Hypothalamus (tissue), 51 donors: ENCODE measurements at places on chromosomes 2 and 18.

DNA sequence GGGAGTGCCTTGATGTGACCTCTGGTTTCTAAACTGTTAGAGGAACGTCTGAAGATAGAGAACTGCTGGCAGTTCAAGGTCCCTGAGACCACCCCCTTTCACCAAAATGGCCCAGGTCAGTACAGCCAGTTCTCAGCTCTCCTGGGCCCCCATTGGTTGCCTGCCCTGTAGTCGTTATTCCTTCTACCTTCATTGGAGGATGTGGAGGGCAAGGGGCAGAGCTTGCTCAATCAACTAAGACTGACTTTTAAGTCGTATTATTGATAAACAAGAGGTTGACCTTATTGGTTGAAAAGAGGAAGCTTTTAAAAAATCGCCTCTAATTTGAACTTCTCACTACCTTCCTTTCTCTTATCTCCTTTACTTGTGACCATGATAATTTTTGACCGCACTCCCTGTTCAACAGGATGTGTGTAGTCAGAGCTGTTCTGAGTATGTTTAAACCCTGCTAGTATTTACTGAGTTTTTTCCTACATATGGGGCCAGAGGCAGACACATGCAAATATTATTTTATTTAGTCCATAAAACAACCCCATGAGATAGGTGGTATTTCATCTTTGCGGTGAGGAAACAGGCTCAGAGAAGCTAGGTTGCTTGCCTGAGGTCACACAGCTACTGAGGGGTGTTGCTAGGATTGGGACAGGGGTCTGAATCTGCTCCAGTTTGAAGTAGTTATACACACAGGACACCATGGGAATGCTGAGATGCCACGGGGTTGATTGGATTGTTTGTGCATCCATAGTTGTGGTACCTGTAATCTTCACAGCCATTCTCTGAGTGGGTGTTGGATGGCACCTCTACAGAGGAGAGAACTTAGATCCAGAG lies 65.9 kb downstream of the TMEM247 start:
- no peak for DNase-seq

DNA sequence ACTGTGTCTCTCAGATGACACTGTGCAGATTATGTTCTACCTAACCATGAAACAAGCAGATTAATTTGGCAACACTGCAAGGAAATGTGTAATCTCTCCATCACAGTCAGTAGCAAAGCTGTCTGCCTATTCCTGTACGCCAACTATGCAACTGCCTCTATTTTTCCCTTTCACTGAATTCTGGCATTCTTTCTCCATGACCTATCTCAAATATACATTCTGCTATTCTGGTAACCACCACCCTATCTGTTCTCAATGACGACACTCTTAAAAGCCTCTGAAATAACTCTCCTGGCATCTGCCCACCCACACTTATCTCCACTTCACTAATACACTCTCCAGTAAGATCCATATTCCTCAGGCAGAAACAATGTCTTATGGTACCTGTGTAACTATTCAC lies 78.7 kb downstream of the ABCA12 start:
- DNase-seq = no peak

GRCh38 chr18:22324191-22325131 lies 93.3 kb downstream of the CTAGE1 start:
- DNase-seq = no peak

DNA sequence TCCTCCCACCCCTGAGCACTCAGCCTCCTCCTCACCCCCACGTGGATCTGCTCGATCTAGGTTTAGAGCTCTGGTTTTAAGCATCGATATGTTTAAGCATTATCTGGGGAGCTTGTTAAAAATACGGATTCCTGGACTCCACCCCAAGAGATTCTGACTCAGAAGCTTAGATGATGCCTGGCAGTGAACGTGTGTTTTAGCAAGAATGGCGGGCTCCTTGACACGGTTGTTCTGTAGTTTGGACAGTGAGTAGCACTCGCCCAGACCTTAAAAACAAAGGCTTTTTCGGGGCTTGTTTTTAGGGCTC lies 47.3 kb downstream of the LDLRAD4 start:
- no peak for DNase-seq

- DNase-seq = no peak
Observed at GRCh38 chr2:8242739-8243138, 439.1 kb upstream of the ID2 start.

GRCh38 chr18:48949050-48949605 lies 1.6 kb downstream of the SMAD7 start:
- DNase-seq = no peak

- DNase-seq = no peak
Observed at GRCh38 chr2:94874277-94874997, 3.2 kb downstream of the TEKT4 start.

GRCh38 chr2:170030040-170030439 lies 147.9 kb upstream of the MYO3B start:
- DNase-seq = no peak

DNA sequence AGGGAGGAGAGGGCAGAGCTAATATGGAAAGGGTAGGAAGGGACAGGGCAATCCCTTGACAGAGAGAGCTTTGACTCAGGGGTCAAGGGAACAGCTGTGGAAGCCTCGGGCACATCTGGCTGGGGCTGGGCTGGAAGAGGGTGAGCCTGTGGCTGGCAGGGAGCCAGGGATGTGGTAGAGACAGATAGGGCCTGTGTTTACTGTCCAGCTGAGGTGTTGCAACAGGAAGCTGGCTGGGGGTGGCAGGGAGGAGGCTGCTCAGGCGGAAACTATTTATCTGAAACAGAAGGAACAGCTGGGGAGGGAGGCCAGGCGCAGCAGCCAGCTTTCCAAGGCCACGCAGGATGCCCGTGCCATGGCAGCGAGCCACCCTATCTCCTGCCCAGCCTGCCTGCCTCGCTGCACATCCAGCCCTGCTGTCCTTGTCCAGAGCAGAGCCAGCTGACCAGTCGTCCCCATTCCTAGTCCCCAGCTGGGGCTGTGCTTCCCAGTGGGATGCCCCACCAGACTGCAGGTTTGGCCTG lies 264.7 kb downstream of the CYP26B1 start:
- DNase-seq = peak; percentile 44

GRCh38 chr18:76521417-76522121 lies 26.5 kb upstream of the ZNF516 start:
- DNase-seq = no peak

GRCh38 chr2:154125891-154126290 lies 254.2 kb downstream of the GALNT13 start:
- DNase-seq = no peak

DNA sequence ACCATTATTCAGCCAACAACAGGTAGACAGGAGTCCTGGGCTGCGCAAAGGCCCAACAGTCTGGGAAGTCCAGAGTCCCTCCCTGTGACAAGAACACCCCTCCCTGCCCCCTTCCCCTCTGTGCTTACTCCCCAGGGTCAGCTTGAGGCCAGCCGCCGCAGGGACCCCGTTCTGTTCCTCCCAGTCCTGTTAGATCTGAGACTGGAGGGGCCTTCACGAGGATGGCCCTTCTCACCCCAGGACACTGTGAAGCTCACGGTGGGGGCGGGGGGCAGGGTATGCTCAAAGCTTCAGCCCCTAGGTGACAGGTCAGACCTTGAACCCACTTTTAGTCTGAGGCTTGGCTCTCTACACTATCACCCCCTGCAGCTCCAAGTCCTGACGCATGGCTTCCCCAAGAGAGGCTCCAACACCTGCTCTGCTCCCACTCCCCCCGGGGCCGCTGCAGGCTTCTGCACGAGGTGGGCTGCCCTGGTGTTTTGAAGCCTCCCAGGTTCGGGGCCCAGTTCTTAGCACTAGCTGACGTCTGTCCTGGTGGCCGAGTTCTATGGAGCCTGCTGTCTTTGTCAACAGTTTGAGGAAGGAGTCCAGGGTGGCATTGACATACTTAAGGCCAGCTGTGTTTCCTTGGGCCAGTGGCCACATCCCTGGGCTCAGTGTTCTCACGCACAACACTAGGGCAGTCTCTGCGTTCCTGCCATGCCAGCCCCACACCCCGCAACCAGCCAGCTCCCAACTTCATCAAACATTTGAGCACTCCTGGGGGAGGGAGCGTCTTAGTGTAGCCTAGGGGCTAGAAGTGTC lies 37.2 kb upstream of the HPCAL1 start:
- no peak for DNase-seq

GRCh38 chr2:232846055-232846454 lies 24.0 kb upstream of the SNORC start:
- DNase-seq = no peak

DNA sequence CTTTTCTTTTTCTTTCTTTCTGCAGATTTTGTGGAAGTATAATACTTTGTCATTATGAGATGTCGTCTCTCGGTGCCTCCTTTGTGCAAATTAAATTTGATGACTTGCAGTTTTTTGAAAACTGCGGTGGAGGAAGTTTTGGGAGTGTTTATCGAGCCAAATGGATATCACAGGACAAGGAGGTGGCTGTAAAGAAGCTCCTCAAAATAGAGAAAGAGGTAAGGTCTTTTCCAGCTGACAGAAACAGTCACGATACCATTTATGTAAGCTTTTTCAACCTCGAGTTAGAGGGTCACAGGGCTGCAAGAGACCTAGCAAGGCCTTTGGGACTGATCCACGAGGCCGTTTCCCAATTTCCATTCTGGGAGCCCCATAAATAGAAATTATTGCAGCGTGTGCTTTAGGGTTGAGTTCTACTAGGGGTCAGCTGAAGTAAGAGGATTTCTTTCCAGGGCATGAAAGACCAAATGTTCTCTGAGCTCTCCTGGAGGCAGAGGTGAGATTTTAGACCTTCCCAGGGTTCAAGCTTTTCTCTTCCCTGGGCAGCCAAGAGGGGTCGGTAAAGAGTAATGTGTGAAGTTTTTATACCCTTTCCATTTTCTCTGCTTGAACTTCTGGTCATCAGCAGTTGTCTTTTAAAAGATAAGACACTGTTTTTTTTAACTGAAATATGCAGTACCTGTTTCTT lies 15.5 kb downstream of the MAP3K20 start:
- DNase-seq = no peak

DNA sequence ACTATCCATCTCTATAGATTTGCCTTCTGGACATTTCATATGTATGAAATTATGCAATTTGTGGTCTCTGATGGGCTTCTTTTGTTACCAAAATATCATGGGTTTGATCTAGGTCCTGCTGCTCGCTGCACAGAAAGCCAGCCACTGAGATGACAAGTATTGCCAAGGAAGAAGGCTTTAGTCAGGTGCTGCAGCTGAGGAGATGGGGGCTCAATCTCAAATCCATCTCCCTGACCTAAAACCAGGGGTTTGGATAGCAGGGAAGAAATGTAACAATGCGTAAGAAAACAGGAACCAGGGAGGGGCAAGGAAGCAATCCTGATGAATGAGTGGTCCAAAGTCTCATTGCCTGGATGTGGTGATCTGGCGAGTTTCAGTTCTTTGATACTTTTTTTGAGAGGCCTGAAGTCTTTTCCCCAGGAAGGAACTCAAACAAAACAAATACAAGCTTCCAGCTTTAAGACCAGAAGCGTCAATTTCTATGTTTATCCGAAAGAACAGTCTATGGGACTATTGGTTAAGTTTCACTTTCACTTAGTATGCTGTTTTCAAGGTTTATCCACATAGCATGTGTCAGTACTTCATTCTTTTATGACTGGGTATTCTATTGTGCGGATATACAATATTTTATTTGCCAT lies 3.4 kb upstream of the CKAP2L start:
- no peak for DNase-seq

DNA sequence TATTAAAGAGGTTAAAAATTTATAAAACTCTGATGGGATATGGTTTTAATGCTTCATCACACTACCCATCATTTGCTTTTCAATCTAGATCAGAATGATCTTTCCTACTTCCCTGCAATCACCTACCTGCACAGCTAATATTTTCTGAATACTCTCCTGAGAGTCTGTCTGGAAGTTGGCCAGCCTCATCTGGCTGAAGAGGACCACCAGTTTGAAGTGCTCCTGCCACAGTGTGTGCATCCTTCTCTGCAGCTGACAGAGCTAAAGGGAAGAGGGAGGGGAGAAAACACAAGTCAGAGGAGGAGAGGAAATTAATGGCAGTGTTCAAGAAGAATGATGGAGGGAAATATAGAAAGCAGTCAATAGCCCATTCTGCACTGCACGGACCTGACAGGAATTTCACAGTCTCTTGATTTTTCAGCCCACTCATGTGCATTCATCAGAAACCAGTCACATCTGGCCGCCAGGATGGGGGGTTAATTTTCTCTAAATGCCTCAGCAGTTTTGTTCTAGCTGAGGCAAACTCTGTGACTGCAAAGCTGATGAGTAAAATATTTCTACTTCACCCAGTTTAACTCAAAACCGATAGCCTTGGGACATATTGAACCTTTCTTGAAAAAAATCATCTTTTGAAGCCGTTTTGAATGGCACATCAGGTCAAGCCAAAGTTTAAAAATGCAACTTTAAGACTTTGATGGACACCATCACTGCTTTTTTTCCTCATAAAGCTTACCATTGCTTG lies 201.8 kb upstream of the KLHL14 start:
- no peak for DNase-seq

- DNase-seq = no peak
Observed at GRCh38 chr2:39587168-39587567, 78.5 kb upstream of the TMEM178A start.

DNA sequence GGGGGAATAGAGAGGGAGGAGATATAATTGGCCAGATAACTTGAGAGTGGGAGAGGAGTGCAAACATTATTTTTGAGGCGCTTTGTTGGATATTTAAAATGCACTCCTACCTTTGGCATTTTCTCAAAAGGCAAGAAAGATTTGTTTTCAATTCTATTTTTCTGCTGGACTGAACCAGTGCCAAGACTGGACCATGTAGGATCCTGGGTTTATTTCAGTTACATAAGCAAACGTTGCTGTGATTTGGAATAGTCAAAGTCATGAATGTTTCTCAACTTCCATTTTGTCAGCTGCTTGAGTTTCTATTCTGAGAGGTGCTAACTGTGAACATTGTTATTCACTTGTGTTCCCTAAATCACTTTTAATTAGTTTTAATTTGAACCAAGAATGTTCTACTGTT lies 8.9 kb upstream of the CHRNA1 start:
- DNase-seq = no peak

DNA sequence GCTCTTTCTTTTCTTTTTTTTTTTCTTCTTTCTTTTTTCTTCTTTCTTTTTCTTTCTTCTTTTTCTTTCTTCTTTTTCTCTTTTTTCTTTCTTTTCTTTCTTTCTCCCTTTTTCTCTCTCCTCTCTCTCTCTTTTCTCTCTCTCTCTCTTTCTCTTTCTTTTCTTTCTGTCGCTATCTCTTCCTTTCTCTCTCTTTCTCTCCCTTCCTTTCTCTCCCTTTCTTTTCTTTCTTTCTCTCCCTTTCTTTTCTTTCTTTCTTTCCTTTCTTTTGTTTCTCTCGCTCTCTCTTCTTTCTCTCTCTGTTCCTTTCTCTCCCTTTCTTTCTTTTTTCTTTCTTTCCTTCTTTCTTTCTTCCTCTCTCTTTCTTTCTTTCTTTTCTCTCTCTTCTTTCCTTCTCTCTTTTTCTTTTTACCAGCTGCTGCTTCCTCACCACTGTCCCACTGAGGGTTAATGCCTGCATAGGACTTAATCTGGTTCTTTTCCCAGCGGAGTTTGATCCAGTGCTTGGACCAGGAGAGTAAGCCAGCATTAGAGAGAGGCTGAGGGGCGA lies 145.4 kb upstream of the SIX2 start:
- DNase-seq = no peak

DNA sequence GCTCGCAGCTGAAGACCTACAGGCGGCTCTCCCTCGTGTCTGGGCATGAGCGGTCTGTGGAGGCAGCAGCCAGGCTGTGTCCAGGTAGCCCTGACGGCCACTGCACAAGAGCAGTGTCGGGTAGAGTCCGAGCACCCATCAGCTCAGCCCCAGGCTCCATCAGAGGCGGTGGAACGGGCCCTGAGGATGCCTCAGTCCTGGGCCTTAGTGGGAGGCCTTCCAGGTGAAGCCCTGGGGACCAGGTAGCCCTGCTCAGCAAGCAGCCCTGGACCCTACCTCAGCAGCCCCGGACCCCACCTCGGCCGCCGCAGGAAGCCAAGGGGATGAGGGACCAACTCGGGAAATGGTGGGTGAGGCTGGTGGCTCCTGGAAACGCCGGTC lies 21.3 kb upstream of the KLF11 start:
- DNase-seq = no peak

GRCh38 chr18:52219102-52219501 lies 120.9 kb upstream of the DCC start:
- DNase-seq = no peak
